ENCODE measurements at places on chromosomes 12 and 14. TPM values are rescaled to one million over a fixed set of nuclear protein-coding genes. Genes with fewer than 3 reads are reported as not detected.

DIO2 gene
- total RNA-seq: 24.2 TPM

ZFHX2 gene
- under 0.01 TPM for total RNA-seq

TTC9 gene
- not detected for total RNA-seq

DEGS2 gene
- total RNA-seq: not detected

INHBC gene
- total RNA-seq: not detected

LMNTD1 gene
- 4.3 TPM for total RNA-seq

OVCH1 gene
- 0.18 TPM for total RNA-seq

KCNJ8 gene
- total RNA-seq: 13.9 TPM

CCDC60 gene
- total RNA-seq: not detected

SMCO2 gene
- not detected for total RNA-seq

LHX5 gene
- not detected for total RNA-seq

FMNL3 gene
- 36.4 TPM for total RNA-seq

TAS2R20 gene
- 3.9 TPM for total RNA-seq

CABP1 gene
- total RNA-seq: 0.83 TPM

CCDC177 gene
- total RNA-seq: not detected

G2E3 gene
- total RNA-seq: 19.4 TPM

AKAP5 gene
- total RNA-seq: 0.72 TPM

DNAI7 gene
- total RNA-seq: 0.28 TPM

ACRBP gene
- not detected for total RNA-seq

WNT1 gene
- not detected for total RNA-seq

SERPINA5 gene
- total RNA-seq: not detected

OR6C2 gene
- total RNA-seq: not detected

FLRT2 gene
- 11.1 TPM for total RNA-seq

IPO8 gene
- total RNA-seq: 31.5 TPM

GLI1 gene
- total RNA-seq: 1.4 TPM

DNAJC22 gene
- total RNA-seq: 6.7 TPM

RAB2B gene
- 26.2 TPM for total RNA-seq

SYNDIG1L gene
- total RNA-seq: not detected

RTN1 gene
- total RNA-seq: 0.18 TPM

SPIC gene
- not detected for total RNA-seq

DPPA3 gene
- not detected for total RNA-seq

STXBP6 gene
- 14.3 TPM for total RNA-seq

SAMD15 gene
- 1.3 TPM for total RNA-seq

IGF1 gene
- 0.28 TPM for total RNA-seq

OR4Q3 gene
- total RNA-seq: not detected

CEP170B gene
- total RNA-seq: 3.6 TPM

TAS2R42 gene
- total RNA-seq: not detected

HHIPL1 gene
- total RNA-seq: 0.56 TPM

TMEM229B gene
- not detected for total RNA-seq

KRT79 gene
- not detected for total RNA-seq

PIANP gene
- total RNA-seq: under 0.01 TPM

GPRC5A gene
- total RNA-seq: 49.7 TPM

TAS2R9 gene
- not detected for total RNA-seq

GLS2 gene
- total RNA-seq: under 0.01 TPM

ZNF605 gene
- total RNA-seq: 11.4 TPM

GUCY2C gene
- total RNA-seq: not detected

MYF6 gene
- not detected for total RNA-seq

PTHLH gene
- total RNA-seq: 0.83 TPM

RPS6KL1 gene
- 0.72 TPM for total RNA-seq

SCN8A gene
- total RNA-seq: 14.7 TPM

KSR2 gene
- not detected for total RNA-seq

CIROP gene
- 0.28 TPM for total RNA-seq

LUM gene
- 46.1 TPM for total RNA-seq

PTPRO gene
- 0.18 TPM for total RNA-seq

TSPAN11 gene
- total RNA-seq: 0.18 TPM

OR10G3 gene
- total RNA-seq: not detected

CLEC4A gene
- 0.28 TPM for total RNA-seq

PSMA6 gene
- 435 TPM for total RNA-seq
